Erythroblast (primary cell): ENCODE measurements at places on chromosomes 5 and 9.

GRCh38 chr5:137179203-137179602 is 319.9 kb downstream of the SPOCK1 start:
- no peak for DNase-seq

DNA sequence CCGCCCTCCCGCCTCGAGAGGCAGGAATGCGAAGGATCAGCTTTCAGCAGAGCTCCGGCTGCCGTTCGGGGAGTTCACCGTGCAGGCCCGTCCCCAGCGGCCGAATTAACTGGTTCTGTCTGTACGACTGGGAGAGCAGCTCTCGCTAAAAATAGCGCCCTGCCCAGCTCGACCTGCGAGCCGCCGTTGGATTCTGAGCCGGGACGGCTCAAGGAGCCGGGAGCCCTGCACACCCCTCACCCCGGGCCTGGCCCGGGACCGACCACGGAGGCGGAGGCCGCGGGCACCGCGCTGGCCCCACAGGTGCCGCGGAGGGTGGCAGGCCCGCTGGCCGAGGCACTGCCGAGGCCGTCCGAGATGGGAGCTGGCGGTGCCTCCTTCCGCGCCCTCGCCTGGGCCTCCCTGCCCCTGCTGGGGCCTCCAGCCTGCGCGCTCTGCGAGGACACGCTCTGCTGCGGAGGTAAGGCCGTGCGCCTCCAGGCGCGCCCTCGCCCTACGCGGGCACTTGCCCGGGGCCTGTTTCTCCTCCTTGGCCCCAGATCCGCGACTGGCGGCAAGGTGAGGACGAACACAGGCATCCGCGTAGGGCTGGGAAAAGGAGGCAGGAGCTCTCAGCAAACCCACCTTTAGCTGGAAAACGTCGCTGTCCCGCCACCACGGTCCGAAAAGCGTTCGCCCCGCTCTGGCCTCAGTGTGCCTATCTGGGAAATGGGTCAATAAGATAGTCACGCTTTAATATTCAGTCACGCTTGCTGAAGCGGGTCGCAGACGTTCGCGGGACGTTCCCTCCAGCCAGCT is 53.1 kb upstream of the DAB2IP start:
- DNase-seq, result no peak

DNA sequence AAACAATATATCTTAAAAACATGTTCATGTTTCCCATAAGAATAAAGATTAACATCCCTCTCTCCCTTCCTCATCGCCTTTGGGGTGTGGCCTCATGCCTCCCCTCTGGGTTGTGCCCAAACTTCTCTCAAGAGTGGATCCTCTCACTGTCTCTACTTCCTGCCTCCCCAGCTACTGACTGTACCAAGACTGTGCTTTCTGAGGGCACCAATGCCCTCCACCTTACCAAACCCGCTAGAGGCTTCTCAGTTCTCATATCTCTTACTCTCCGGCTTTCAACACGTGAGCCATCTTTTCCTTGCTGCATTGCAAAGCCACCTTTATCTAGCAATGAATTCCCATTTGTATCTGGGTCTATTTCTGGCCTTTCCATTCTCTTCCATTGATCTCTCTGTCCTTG is 34.4 kb upstream of the KCNIP1 start:
- DNase-seq, result no peak

- DNase-seq, result peak; percentile 63
Measured at GRCh38 chr9:68805890-68806517, 101.0 kb downstream of the PIP5K1B start.

GRCh38 chr5:7474821-7475403 is 79.0 kb downstream of the ADCY2 start:
- DNase-seq, result no peak

DNA sequence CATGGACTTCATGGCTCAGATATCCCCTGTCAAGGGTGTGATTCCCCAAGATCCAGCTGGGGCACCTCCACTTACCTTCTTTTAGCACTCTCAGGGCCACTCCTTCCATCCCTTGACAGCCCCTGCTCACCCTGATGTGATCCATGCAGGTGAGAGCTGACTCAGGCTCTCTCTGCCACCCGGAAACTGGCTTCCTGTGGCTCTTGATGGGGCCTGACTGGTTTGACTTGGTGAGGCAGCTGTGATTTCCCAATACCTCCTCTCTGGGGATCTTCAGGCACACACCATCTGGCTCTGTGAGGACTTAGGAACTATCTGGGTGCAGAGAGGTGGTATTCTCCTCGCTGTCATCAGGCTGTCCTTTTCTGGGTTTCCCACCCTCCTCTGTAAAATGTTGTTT is 7.9 kb upstream of the FAT2 start:
- no peak for DNase-seq

DNA sequence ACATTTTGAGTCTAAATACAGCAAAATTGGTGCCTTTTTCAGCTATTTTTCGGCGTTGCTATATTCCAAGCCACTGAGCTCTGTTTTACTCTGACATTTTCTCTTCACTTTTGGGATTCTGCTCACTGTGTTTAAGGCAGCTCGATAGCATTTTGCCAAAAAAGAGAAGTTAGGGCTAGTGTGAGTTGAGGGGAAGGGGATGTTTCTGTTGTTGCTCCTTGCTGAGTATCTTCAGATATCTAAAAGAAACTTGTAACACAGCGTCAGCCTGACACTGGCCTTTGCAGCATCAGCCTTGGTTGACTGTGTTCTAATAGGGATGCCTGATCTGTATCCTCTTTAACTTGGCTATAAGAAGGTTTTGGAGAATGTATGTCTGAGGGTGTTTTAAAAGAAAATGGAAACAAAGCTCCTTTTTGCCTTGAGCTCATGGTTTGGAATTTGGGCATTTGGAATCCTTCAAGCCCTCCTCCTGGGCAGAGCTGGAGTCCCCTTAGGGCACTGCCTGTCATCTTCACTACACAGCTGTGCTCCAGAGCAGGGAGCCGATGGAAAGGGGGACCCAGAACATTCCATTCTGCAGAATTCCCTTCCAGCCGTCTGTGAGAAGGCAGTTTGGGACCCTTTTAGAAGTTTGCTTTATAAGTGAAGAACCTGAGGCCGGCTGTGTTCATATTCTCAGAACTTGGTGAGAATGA is 63.0 kb downstream of the EXOSC2 start:
- no peak for DNase-seq

- no peak for DNase-seq
Measured at GRCh38 chr9:107378006-107378405, 94.9 kb downstream of the RAD23B start.

GRCh38 chr5:16727755-16728325 is 111.0 kb upstream of the RETREG1 start:
- DNase-seq, result no peak

- no peak for DNase-seq
Measured at GRCh38 chr5:147639321-147639720, 129.5 kb upstream of the DPYSL3 start.

DNA sequence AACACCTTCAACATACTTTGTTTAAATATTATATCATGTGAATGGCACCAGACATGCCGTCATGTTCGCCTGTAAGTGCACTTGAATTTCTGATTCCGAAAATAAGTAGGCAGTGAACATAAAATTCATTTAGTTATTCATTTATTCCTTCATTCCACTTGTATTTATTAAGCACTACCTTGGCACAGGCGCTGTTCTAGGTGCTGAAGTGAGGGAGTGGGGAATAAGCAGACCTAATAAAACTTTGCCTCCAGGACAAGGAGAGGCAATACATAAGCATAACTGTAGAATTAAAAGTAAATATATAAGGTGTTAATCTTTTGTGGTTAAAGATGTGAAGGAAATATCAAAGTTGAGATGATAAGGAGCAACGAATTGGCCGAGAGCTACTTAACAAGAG is 297.4 kb downstream of the TENT4A start:
- DNase-seq, result no peak

DNA sequence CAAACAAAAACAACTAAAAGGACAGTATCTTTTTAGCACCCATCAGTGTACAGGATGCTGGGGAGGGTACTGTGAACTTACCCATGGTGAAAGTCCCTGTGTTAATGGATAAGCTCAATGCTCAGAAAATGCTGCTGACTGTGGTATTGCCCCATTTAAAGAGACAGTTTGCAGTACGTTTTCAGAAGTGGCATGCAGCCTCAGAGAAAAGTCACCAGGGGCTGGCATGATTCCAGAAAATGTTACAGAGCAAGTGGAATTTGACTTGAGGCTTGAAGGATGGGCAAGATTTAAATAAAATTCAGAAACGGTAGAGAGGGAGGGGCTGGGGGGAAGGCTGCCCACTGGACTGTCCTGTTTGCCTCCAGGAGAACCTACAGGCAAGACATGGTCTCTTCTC is 7.2 kb downstream of the S1PR3 start:
- no peak for DNase-seq

- no peak for DNase-seq
Measured at GRCh38 chr5:53766673-53767072, 206.2 kb downstream of the NDUFS4 start.

GRCh38 chr5:170278611-170279458 is 18.7 kb downstream of the LCP2 start:
- peak; percentile 88 for DNase-seq

DNA sequence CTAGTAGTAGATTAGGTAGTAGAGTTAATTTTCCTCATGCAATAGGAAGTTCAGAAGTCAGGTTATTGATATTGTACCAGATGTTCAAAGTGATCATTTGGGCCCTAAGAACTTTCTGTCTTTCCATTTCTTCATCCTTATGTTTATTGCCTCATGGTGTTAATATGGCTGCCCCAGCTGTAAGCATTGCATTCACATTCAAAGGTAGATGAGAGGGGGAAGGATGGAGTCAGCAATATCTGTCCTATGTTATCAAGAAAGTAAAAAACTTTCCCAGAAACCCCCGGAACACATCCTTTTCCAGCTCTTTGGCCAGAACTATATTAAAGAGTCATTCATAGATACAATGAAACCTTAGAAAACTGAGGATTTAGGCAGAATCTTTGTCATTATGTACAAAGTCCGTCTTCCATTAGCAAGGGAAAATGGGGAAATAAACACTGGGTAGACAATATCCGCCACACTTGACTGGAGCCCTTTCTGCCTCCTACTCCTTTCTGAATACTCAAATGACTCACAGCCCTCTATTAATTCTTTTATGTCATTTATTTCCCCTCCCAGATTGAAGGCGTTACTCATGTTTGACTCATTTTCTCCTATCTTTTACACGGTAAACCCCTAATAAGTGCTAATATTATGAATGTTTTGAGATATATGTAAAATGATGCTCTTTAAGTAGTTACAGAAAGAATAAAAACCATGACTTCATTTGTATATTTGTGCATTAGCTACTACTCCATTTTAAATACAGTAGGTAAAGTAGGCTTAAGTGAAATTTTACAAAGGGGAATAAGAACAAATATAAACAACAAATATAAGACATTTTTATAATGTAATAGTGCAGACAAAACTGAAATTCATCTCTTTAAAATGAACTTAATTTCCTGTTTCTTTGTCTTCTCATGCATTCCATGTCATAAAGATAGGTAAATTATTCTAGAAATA is 127.6 kb downstream of the SLF1 start:
- DNase-seq, result no peak

- DNase-seq, result no peak
Measured at GRCh38 chr5:31954091-31954490, 220.0 kb downstream of the GOLPH3 start.

- no peak for DNase-seq
Measured at GRCh38 chr9:135655317-135655716, 7.8 kb upstream of the LCN9 start.

GRCh38 chr9:16429671-16430070 is 440.8 kb downstream of the BNC2 start:
- no peak for DNase-seq

GRCh38 chr5:140362875-140363630 is 3.1 kb downstream of the SLC4A9 start:
- DNase-seq, result peak; percentile 85

DNA sequence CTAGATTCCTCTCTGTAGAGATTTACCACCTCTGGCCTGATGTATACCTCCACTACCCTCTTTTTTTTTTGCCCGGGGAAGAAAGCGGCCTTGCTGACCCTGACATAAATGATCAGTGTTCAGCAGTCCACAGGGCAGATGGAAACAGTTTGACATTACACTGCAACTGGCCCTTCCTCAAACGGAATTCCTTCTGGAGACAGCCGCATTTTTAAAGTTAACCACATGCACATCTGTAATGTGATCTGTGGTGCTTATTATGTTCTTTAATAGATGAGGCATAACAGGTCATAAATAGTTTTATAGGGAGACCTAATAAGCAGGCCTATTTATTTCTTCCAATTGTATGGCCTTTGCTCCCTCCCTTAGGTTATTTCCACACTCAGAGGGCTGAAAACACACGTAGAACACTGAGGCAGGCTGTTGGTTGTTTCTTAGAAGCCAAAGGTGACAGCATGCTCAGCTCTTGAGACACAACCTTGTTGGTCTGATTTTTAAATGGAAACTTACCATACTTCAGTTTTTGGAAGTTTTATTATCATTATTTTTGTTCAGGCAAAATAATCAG is 84.0 kb upstream of the APC start:
- no peak for DNase-seq

DNA sequence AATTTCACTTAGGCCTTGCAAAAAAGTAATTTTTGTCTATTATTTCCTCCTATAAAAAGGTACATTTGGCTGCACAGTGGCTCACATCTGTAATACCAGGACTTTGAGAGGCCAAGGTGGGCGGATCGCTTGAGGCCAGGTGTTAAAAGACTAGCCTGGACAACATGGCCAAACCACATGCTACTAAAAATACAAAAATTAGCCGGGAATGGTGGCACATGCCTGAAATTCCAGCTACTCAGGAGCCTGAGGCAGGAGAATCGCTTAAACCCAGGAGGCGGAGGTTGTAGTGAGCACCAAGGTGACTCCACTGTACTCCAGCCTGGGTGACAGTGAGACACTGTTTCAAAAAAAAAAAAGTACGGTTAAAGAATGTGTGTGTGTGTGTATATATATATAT is 15.7 kb downstream of the NUP155 start:
- DNase-seq, result no peak
